Regular cardiac myocyte (primary cell): ENCODE measurements at places on chromosomes 3 and 15. TPM values are rescaled to one million over a fixed set of nuclear protein-coding genes. Genes with fewer than 3 reads are reported as not detected.

TGM5 gene
- not detected in 2 replicates for total RNA-seq

UBA5 gene
- 45.1 and 54.6 TPM in 2 replicates for total RNA-seq

PTPN23 gene
- 9.9 and 19.9 TPM in 2 replicates for total RNA-seq

PLD1 gene
- total RNA-seq = 28.8 and 58.1 TPM in 2 replicates

SLC22A13 gene
- total RNA-seq = 0.56 and 0.58 TPM in 2 replicates

CYP1A1 gene
- total RNA-seq = 0.19 and 2.5 TPM in 2 replicates

RPL29 gene
- total RNA-seq = 1,134 and 1,150 TPM in 2 replicates

MEIS2 gene
- total RNA-seq = 41.2 and 42.6 TPM in 2 replicates

NPRL2 gene
- 24.7 and 25.4 TPM in 2 replicates for total RNA-seq

NPAP1 gene
- total RNA-seq = under 0.01 TPM in 1 of 2 replicates, not detected in the other

FOXL2NB gene
- under 0.01 TPM in 2 replicates for total RNA-seq

REC114 gene
- not detected in 2 replicates for total RNA-seq

SYNM gene
- total RNA-seq = 3.9 and 6.1 TPM in 2 replicates

STARD9 gene
- total RNA-seq = 1.7 and 3.9 TPM in 2 replicates

UNC13C gene
- not detected in 2 replicates for total RNA-seq

COX17 gene
- total RNA-seq = 14.9 and 21.3 TPM in 2 replicates

TEX264 gene
- 35.3 and 57.2 TPM in 2 replicates for total RNA-seq

PRR23C gene
- not detected in 2 replicates for total RNA-seq

SCG5 gene
- total RNA-seq = 9.0 and 54.4 TPM in 2 replicates

CAMKV gene
- under 0.01 TPM in 1 of 2 replicates, not detected in the other for total RNA-seq

KCNH8 gene
- not detected in 2 replicates for total RNA-seq

NSMCE3 gene
- total RNA-seq = 8.5 and 10.7 TPM in 2 replicates

TIGIT gene
- total RNA-seq = under 0.01 TPM in 2 replicates

PTH1R gene
- 0.38 and 0.85 TPM in 2 replicates for total RNA-seq

CHSY1 gene
- total RNA-seq = 72.2 and 84.7 TPM in 2 replicates

AQP9 gene
- total RNA-seq = under 0.01 TPM in 1 of 2 replicates, not detected in the other

ANKUB1 gene
- total RNA-seq = not detected in 2 replicates

TNIK gene
- total RNA-seq = 29.9 and 38.3 TPM in 2 replicates

CFAP44 gene
- total RNA-seq = 1.2 and 35.8 TPM in 2 replicates

DAZL gene
- not detected in 2 replicates for total RNA-seq

ZBED2 gene
- total RNA-seq = under 0.01 and 0.19 TPM in 2 replicates
